ENCODE measurements at places on chromosomes 16 and 17.

DNA sequence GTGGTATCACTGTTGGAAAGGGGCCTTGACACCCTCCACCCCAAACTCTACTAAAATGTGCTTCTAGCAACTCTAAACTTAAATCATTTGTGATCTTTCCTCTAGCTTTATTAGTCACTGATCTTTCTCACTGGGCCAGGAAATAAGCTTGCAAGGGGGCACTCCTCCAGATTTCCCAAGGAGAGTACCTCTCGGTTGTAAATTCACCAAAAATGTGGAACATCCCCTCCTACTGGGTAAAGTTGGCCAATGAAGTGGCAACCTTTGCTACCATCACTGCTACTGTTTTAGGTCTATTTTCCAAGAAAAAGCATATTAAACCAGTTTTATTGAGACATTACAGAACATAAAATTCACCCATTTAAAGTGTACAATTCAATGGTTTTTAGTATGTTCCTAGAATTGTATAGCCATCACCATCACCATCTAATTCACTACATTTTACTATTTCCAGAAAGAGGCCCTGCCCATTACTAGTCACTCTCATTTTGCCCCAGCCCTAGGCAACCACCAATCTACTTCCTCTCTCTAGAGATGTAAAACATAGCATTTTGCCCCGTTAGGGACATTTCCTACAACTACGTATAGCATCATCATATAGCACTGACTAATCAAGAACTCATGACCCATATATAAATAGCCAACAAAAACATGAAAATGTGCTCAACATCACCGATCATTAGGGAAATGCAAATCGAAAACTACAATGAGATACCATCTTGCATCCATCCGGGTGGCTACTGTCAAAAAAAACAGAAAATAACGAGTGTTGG, 44.6 kb upstream of the ADCY9 start:
- DNase-seq: no peak

GRCh38 chr16:9053006-9053601, 38.3 kb upstream of the HAPSTR1 start:
- peak; percentile 39 for DNase-seq

DNA sequence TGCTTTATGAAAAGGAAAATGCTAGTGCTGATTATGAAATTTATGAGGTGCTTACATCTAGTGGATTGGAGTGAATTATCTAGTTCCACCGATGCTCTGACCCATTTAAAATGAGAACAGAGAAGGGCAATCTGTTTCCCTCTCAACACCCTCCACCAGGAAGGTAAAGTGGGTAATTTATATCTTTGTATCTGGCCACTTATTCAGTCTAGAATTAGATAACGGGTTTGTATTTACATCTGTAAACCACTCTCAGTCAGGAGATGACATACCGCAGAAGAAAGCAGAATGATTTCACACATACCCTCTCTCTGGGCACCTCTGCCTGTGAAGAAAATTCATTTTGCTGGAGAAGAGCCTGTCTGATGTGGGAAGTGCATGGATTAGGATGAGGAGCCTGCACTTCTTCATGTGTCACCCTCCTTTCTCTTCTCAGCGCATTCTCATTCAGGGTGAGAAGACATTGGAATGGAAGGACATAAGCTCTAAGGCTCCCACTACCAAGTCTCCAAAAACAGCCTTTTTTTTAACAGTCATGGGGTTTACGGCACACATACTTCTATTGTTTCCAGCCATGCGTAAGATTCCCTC, 646.7 kb upstream of the SALL1 start:
- DNase-seq: no peak

- DNase-seq: no peak
Observed at GRCh38 chr16:75433732-75434413, 570 bp upstream of the CFDP1 start.

GRCh38 chr17:72542317-72542716, 421.5 kb downstream of the SOX9 start:
- no peak for DNase-seq

GRCh38 chr17:7742729-7743128, 25.2 kb downstream of the DNAH2 start:
- DNase-seq: no peak

- DNase-seq: no peak
Observed at GRCh38 chr16:19912455-19913339, 28.0 kb upstream of the GPRC5B start.

DNA sequence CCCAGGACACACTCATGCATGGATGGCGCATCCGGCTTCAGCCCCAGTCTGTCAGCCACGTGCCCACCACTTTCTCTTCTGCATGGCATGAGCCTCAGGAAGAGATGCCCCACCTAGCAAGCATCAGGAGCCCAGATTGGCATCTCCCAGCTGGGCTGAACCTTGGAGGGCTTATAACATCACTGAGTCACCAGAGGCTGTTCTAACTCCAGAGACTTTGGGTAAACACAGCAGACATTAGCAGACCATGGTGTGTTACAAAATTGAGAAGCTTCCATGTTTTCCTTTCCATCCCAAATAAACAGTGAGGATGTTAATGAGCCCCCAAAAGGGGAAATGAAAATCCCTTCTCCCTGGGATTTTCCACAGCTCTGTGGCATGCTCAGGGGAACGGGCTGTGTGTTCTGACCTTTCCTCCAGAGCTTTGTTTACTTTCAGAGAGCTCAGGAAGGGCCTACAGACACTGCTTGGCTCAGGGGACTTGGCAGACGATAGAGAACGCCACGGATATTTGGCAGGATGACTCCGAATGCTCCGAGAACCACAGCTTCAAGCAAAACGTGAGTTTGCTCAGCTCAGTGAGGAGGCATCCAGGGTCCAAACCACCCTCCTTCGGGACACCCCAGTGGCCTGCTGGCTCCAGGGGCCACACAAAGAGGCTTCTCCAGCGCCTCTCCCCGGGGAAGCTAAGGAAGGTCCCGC, 16.5 kb downstream of the GLP2R start:
- no peak for DNase-seq

DNA sequence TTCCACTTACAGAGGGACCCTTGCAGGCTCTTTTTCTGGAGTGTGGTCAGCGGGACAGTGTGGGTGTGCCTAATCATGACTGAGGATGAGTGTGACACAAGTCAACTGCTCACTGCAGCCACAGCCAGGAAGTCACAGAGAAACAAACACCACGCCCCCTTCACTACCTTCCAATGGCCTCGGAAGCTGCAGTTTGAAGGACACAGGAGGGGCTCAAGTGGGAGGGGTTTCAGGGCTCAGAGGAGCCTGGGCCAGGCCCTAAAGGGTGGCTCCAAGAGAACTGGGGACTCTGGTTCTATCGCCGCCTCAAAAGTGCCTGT, 116.2 kb upstream of the SDK2 start:
- no peak for DNase-seq

GRCh38 chr17:81517009-81517338, 4.4 kb upstream of the ACTG1 start:
- DNase-seq: no peak

DNA sequence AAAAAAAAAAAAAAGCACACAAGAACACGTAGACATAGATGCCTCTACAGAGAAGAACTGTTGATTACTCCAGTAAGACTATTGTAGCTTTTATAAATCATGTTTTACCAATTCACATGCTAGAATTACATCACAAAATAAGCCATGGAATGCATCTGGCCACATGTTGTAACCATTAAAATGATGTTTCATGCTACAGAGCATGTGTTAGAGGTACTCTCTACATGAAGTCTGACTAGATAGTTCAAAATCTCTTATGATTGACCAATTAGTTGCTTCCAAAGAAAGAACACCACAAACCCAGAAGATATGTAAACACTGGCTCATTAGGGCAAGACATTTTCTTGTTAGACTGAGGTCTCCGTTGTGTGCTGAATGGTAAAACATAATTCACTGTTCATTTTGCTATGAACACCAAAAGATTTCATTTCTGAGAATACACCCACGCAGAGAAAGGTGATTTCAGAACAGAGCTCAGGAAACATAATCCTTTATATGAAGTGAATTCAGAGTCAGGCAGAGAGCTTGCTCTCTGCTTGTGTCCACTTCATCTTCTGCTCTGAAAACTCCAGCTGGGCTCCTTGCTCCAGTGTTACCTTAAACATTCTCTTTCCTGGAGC, 411.4 kb upstream of the SOX9 start:
- no peak for DNase-seq

DNA sequence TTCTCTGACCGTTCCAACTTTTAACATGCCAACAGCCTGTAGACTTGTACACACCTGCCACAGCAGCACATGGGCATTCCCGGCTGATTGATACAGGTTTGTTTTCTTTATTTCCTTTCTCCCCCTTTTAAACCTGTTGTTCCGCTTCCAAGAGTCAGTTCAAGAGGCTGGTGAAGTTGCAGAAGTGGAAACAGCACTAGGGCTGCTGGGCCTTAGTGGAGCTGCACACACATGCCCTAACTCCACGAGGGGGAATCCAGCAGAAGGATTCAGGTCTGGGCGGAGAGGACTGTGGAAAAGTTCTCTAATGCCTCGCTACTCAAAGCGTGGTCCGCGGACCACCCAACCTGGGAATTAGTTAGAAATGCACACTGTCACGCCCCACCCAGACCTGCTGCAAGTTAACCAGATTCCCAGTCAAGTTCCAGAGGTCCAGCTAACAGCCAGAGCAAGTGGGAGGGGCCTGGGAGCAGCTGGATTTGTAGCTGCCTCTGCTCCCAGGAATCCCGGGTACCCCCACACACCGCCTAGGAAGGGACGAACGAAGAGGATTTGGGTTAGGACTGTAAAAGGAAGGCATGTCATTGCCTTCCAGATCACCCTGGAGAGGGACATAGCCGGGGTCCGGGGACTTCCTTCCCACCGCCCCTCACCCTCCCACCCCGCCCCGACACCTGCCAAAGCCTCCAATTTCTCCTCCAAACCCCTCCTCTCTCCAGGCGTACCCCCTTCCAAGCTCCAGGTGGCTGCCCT, 542 bp downstream of the SLC39A11 start:
- no peak for DNase-seq

DNA sequence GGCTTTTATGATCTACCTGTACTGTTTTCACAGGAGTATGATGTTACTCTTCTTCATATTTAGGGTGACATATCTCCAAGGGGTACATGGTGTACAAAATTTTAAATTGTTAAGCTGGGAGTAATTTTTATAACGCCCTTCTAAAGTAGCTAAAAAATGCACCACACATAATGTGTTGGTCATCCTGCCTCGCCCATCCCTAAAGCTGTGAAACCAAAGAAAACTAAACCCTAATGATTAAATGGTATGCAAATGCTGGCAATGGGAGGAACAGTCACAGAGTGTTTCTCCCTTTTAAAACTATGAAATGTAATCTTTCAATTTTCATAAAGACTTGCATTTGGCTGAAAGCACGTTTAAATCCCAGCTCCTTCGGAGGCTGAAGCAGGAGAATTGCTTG, 2.0 kb upstream of the KRT24 start:
- DNase-seq: no peak

Measured in stimulated activated naive CD8-positive, alpha-beta T cell treated with anti-CD3 and anti-CD28 coated beads, Interleukin-15, Interleukin-2, amounts not matched to agents 100 U/mL and 50 U/mL, for 24 hours (primary cell).